Activated gamma-delta T cell treated with Interleukin-2 at 50 U/mL for 16 hours (primary cell): ENCODE measurements at places on chromosomes 4 and X.
A peak's percentile ranks its signal among the peaks of the same experiment; 100 is the strongest.

- no peak for DNase-seq
Measured at GRCh38 chr4:65645185-65645584, 25.1 kb downstream of the EPHA5 start.

DNA sequence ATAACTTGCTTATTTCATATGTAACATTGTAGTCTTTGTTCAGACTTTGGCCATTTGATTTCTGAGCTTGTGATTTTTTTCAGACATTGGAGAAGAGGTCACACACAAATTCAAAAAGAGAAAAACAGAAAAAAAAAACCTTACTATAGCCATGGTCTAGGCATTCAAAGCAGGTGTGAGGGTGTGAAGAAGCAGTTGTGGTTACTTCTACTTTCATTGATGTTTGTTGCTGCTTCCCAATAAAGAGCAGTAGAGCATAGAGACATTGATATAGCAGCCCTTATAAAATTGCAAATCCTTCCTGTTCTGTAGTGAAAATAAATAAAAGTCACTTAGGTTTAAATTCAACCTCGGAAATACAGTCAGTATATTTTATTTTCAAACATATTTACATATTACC, 671.6 kb downstream of the GRXCR1 start:
- no peak for DNase-seq

DNA sequence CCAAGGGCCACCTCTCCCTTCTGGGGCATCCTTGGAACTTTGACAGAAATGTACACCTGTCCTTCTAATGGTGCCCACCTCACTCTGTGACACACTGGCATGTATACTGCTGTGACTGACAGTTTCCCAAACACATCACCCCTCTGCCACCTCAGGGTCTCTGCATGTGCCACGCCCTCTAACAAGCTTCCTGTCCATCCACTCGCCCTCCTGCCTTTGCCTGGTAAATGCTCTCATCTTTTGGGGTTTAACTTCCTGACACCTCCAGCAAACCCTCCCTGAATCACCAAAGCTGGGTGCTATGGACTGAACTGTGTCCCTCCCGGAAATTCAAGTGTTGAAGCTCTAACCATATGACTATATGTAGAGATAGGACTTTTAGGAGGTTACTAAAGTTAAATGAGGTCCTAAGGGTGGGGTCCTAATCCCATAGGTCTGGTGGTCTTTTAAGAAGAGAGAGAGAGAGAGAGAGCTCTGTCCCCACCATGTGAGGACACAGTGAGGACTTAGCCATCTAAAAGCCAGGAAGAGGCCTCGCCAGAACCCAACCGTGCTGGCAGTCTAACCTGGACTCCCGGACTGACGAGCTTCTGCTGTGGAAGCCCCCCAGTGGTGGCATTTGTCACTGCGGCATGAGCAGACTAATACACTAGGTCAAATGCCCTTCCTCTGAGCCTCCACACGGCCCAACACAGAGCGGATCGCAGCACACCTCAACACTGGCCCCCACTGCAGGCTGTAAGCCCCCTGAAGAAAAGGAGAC, 95.6 kb downstream of the AFAP1 start:
- peak; percentile 76 for DNase-seq

- no peak for DNase-seq
Measured at GRCh38 chr4:61200916-61201526, 895 bp downstream of the ADGRL3 start.

DNA sequence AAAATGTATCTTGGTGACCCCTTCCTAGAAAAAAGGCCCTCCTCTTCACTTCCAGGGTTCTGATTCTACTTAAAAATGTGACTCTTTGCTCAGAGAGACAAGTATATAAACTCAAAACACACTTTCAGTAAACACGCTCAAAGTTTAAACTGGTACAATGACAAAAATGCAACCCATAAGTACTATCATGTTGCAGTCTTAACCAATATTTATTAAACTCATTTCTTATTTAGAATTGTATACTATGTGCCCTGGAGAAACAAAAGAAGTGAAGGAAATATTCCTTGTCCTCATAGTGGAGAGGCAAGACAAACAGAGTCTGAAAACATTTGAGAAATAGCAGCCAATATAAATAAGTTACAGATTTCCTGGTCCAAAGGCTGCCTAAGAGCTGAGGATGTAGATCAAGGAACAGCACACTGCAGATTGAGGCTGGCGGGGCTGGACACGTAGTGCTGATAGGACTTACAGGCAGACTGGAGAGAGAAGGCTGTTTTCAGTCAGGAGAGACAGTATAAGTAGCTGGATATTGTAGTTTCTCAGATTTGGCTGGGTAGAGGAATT, 39.1 kb upstream of the ANXA3 start:
- DNase-seq, result no peak

- DNase-seq, result no peak
Measured at GRCh38 chr4:11485926-11486325, 57.2 kb upstream of the HS3ST1 start.

- no peak for DNase-seq
Measured at GRCh38 chrX:19639813-19640462, 124.6 kb upstream of the MAP3K15 start.

DNA sequence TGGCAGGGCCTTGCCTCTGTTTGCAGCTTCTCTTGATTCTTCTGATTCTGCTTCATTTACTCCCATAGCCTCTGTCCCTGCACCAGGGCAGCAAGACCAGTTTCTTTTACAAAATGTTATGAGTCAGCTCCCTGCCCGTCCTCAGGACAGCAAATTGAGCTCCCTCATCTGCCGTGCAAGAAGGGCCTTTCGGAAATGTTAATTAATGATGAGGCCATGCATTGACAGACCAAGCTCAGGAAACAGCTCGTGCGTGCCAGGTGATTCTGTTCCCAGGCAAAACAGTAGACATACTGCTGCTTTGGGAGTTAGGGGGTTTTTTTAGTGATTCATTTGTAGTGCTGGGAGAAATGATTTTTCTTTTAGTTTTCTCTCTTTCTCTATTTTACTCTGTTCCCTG, 231.7 kb downstream of the FBXW7 start:
- DNase-seq, result no peak

DNA sequence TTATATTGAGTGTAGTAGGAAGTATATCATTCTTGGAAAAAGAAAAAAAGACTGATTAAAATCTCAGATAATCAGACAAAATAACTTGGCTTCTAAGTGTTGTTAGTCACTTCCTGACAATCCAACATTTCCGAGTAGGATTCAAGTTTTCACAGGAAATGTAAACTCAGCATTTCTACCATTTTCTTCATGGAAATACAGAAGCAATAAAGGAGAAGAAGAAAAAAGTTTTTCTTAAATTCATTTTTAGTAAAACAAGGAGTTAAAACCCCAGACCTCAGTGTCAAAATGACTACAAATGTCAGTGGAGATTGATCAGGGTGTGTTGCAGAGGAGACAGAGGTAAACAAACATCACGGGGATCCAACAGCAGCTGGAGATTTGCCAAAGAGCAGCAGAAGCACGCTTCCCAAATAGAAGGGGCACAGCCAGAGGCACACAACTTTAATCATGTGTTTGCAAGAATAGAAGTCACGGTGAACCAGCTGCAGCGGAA, 129.3 kb upstream of the FAM9B start:
- DNase-seq, result no peak

DNA sequence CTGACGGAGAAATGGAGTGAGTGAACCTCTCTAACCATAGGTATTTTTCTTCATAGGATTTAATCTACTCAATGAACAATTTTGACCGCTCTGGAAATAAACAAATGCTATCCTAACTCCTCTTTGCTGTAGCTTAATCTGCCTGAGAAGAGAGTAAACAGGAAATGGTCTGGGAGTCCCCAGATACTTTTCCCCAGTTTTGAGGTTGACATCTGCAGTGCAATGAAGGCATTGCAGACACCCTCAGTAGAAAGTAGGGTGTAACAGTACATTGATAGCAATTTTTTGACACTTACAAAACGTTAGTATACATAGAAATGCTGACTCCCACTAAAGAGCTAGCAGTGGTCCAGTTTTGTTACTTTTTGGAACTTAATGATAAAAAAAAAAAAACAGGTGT, 495.9 kb upstream of the FAM241A start:
- no peak for DNase-seq
